Suprapubic skin (tissue), 4 donors: ENCODE measurements at places on chromosomes 13 and 19.

DNA sequence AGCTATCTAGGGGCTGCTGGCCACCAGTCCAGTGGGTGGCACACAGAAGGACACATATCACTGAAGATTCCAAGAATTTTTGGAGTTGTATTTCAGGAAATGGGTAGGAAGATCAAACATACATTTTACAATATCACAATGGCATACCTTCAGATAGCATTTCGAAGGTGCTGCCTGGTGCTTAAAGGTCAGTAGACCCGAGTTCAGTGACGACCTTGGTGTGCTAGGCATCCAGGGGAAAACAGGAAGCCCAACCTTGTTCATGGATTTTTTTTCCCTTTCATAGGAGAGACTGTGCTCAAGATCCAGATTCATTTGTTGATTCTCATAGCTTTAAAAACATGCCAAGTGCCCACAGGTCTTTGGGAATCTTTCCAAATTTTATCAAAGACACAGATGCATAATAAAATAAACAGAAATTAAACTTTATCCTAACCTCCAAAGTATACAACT is 51.0 kb upstream of the RCBTB2 start:
- no peak for DNase-seq

GRCh38 chr13:77980592-77980991 is 62.0 kb upstream of the EDNRB start:
- no peak for DNase-seq

GRCh38 chr19:4015705-4016402 is 8.3 kb downstream of the PIAS4 start:
- no peak for DNase-seq

- DNase-seq = no peak
Measured at GRCh38 chr19:10766671-10767201, 48.9 kb downstream of the DNM2 start.

DNA sequence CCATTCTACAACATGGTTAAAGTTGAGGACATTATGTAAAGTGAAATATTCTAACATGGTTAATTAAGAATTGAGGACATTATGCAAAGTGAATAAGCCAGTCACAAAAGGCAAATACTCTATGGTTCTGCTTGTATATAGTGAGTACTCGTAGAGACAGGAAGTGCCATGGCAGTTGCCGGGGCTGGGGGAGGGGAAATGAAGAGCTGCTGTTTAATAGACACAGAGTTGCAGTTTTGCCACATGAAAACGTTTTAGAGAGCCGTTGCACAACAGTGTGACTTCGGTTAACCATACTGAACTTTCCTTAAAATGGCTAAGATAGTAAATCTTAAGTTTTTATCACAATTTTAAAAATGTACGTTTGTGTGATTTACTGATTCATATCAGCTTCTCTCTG is 176.9 kb downstream of the SHISA2 start:
- no peak for DNase-seq

- DNase-seq = peak; percentile 15
Measured at GRCh38 chr19:52211926-52212571, 22.2 kb downstream of the PPP2R1A start.

DNA sequence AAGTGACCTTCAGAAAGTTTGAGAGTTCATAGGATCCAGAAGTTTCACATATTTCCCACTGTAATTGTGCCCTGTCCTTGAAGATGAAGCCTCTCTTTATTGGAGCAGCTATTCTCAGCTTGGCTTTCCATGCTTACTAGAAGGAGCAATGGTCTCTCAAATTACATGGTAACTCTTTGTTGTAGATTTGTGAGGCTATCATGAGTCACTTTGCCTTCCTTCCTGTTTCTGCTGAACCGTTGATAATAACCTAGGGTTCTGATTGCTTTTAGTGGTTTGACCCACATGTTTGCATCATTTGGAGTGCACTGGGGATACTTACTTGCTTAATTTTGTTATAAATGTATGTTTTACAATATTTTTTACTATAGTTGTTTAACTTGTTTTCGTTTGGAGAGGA is 772.9 kb upstream of the SLITRK6 start:
- no peak for DNase-seq

DNA sequence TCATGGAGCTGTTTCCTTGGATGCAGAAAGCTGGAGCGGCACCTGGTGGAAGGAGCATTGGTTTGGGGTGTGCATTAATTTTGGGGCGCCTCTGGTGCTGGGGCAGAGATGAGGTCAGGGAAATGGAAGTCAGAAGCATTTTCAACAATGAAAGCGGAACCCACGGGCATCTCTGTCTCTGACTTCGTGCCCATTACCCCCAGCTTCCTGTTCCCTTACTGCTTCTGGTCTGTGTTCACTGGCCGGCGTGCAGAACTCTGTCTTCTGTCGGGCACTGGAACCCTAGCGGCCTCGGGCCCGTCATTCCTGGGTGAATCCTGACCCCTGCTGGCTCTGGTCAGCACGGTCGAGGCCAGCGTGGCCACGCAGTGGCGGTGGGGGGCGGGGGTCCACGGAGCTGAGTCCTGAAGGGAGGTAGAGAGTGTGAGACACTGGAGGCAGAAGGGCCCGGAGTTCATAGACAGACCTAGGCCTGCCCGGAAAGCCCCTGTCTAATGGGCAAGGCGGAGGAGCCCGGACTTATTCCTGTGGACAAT is 7.9 kb upstream of the LINGO3 start:
- no peak for DNase-seq

DNA sequence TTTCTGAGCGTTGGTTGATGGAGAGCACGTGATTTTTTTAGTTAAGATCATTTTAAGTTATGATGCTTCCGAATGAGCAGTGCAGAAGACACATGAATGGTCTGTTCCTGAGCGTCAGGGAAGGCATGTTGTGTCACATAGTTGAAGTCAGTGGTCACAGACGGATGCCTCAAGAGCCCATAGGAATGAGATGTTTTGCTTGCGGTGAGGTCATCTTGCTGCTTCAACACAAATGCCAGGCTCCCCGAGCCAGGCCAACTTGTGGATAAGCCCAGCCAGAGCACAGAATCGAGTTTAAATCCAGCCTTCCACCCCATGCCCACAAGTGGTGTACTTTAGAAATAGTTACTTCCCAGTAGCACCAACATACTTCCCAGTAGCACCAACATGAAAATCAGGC is 5.4 kb downstream of the UPF3A start:
- peak; percentile 26 for DNase-seq

- no peak for DNase-seq
Measured at GRCh38 chr13:37342205-37342604, 236.7 kb upstream of the CSNK1A1L start.

GRCh38 chr13:105116966-105117365 is 1418.5 kb downstream of the EFNB2 start:
- DNase-seq = no peak

- no peak for DNase-seq
Measured at GRCh38 chr13:110524541-110525257, 36.8 kb downstream of the RAB20 start.

DNA sequence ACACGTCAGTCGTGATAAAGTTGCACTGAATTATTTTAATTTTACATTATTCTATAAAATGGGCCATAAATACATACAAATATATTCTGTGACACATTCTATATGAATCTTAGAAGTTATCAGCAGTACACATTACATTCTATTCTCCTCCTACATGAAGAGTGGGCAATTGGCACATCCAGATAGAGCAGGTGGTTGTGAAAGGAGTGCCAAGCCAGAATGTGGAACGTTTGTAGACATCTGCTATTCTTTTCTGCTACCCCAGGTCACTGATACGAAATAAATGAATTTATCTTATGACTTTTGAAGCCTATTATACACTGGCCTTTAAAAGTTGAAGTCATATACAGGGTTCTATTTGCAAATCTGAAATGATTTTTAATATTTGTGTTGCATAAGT is 373.2 kb downstream of the PCDH17 start:
- DNase-seq = no peak

GRCh38 chr13:20448470-20448869 is 77.2 kb downstream of the CRYL1 start:
- no peak for DNase-seq

DNA sequence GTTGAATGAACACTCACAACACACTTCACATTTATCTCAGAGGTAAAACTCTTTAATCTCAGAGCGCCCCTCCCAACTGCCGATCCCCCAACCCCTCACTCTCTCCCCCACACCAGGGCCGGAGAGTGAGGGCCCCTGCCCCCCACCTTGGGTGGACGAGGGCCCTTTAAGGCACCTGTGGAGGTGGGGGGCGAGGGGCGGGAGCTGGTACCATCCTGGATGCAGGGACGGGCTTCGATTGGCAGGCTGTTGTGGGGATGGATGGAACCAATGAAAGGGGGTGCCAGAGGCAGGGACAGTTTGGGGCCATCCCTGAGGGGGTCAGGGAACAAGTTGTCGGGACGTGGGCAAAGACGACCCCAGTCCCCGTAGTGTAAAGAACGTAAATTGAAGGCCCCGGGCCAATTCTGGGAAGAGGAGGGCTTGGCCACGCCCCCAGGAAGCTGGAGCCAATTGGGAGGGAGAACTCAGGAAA is 1.7 kb upstream of the PNKP start:
- DNase-seq = no peak

- no peak for DNase-seq
Measured at GRCh38 chr19:5718037-5718578, 1.8 kb downstream of the LONP1 start.

GRCh38 chr13:26236296-26236695 is 14.2 kb upstream of the RNF6 start:
- no peak for DNase-seq
